NB4 (cell line): ENCODE measurements at places on chromosomes 12 and 14.

DNA sequence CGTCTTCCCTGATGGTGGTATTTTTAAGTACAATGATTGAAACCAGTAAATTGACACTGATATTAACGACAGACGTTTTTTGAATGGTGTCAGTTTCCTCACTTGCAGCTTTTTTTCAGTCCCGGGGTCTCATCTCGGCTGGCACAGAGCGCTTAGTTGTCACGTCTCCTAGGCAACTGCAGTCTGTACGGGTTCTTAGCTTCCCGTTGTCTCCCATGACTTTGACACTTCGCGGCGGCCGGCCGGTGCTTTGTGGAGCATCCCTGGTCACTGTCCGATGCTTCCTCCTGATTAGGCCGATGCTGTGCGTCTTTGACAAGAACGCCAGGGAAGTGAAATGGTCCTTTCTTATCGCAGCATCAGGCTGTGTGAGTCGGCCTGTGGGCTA lies 67.4 kb downstream of the ADGRD1 start:
- no peak for DNase-seq

- no peak for DNase-seq
Observed at GRCh38 chr12:24505366-24506015, 443.4 kb downstream of the BCAT1 start.

- DNase-seq = no peak
Observed at GRCh38 chr14:28776482-28777266, 10.1 kb downstream of the FOXG1 start.

DNA sequence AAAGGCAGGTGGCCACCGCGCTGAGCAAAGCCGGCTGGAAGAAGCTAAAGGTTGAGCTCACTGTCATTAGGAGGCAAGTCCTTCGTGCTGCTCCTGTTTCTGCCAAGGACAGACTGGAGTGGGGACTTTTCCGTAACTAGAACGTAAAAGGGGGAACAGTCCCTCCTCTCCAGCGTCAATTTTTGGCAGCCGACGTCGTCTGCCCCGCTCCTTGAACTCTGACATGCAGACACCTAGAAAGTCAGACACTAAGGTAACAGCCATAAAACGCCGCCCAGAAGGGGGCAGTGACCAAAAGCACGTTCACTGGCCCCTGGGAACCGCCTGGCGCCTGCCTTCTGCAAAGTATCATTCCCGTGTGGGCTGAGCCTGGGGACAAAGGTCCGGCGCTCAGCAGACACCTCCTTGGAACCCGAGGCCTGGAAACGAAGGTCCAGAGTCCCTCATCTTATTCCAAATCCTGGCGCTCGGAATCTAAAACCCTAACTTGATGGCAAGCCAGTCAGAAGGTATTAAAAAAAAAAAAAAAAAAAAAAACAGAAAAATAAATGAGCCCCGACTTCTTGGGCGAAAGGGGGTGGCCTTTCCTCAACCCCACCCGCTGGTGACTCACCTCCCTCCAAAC lies 1.1 kb upstream of the LRP1 start:
- peak; percentile 59 for DNase-seq

- no peak for DNase-seq
Observed at GRCh38 chr12:122368361-122369073, 54.0 kb downstream of the CLIP1 start.
